Stimulated activated CD8-positive, alpha-beta memory T cell treated with anti-CD3 and anti-CD28 coated beads, Interleukin-7, amount 100 ng/mL, for 48 hours (primary cell): ENCODE measurements at places on chromosomes 3 and 15.

GRCh38 chr3:3815206-3815605 is 16.0 kb downstream of the LRRN1 start:
- no peak for DNase-seq

DNA sequence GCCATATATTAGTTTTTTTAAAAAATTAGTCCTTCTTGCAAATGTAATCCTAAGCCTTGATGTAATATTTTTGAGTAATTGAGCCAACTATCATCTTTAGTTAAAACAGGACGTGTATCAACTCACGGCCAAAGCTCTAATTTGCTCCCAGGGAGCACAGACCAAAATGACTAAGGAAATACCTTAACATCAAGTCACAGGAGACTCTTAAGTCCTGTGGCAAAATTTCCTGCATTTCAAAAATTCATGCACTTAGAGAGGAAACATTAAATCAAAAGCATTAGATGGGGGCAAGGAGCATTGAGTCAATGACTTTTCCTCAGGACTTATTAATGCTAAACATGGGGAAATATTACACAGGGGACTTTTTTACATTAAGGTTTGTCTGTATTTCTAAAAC is 276.0 kb downstream of the MFSD1 start:
- DNase-seq: no peak

DNA sequence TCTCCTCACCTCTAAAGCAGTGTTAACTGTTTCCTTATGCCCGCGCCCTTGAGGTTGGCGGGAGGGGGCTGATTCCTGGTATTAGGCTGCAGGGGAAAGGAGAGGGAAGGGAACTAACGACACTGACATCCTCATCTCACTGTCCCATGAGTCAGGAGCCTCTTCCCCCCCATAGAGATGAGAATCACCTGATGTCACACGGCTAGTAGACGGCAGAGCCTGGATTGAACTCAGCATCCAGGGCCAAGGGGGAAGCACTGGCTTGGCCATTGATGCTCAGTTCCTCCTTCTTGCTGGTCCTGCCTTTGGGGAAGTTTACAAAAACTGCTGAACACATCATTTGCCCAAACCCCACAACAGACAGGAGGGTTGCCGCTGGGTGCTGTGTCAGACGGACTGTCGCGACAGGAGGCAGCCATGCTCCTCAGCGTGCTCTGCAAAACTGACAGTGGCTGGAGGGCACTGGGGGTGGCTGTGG is 38.5 kb downstream of the IDH2 start:
- DNase-seq: no peak

GRCh38 chr3:112514527-112515128 is 15.4 kb upstream of the BTLA start:
- DNase-seq: no peak

GRCh38 chr3:14803101-14803980 is 15.4 kb upstream of the FGD5 start:
- no peak for DNase-seq

DNA sequence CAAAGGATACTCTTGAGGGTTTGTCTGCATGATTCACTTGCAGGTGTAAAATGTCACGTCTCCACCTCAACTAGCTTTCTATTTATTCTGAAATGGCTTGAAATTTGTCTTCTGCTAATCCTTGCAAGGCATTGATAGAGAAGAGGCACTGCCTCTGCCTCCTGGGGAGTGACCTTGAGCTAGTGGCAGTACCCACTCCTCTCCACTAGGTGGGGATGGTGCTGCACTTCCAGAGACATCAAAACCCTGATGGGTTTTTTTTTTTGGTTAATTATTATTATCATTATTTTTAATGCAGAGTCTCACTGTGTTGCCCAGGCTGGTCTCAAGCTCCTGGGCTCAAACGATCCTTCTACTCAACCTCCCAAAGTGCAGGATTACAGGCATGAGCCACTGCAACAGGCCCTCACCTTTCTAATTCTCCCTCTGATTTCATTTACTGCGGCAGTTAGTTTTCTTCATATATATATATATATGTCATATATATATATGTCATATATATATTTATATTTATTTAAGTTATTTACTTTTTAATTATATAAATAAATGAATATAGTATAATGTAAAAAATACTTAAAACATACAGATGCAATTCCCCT is 117.6 kb upstream of the EIF1B start:
- peak; percentile 25 for DNase-seq

- no peak for DNase-seq
Observed at GRCh38 chr3:12965999-12966846, 107.0 kb downstream of the IQSEC1 start.

DNA sequence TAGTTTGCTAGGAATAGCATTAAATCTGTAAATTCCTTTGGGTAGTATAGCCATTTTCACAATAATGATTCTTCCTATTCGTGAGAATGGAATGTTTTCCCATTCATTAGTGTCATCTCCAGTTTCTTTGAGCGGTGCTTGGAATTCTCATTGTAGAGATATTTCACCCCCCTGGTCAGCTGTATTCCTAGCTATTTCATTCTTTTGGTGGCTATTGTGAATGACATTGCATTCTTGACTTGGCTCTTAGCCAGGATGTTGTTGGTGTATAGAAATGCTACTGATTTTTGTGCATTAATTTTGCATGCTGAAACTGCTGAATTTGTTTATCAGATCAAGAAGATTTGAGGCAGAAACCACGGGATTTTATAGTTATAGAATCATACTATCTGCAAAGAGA is 690.5 kb upstream of the ALCAM start:
- no peak for DNase-seq

DNA sequence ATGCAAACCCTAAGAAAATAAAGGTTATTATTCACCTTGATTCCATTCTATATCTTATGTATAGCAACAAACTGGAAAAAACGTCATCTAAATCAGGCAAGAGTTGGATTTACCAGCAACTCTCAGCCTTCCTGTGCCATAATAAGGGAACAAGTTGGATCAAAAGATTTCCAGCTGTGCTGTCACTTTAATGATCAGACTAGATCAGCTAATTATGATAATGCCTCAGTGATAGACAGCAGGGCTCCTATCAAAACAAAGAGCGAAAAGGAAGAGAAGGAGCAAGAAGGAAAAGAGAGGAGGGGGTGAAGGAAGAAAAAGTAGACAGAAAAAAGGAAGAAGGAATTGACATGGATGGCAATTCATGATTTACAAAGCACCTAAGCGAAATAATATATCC is 36.7 kb upstream of the BCL6 start:
- no peak for DNase-seq

DNA sequence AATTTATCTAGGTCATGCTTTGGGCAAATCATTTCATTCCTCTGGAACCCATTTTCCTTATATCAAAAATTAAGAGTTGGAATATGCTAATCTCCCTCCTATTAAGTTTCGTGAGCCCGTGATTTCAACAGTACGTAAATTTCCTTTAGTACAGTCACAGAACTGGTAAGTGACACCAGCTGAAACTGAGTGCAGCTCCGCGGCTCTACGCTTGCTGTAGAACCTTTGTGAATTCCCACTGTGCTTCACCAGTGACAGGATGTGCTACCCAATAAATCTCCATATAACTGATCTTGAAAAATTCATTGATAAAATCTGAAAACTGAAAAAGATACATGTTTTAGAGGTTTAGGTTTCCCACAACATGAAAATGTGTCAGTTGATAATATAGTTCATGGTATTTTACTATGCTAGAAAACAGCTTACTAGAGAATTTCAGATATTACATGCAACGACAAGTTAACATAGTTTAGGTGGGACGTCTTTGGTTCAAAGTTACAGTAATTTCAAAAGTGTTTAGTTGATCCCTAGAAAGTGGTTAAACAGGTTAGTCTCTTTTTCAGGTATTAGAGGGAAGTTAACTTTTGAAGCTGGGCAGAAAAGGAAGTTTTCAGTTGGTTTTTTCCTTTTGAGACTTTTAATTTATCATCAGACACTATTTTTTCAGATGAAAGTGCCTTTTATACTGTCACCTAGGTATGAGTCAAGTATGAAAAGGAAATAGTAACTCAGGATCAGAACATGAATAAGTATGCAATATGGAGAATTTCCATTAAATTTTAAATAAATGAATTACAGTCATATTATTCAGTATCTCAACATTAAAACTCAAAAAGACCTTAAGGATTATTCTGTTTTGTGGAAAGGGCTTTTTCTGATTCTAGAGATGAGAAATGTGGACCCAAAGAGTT is 57.0 kb downstream of the PPARG start:
- peak; percentile 3 for DNase-seq

GRCh38 chr3:143207338-143207961 is 87.9 kb downstream of the CHST2 start:
- DNase-seq: peak; percentile 11
